ENCODE measurements at places on chromosomes 6 and 20. TPM values are rescaled to one million over a fixed set of nuclear protein-coding genes. Genes with fewer than 3 reads are reported as not detected.

GRCh38 chr20:5680192-5680591 is 70.0 kb upstream of the SHLD1 start:
- DNase-seq, result no peak

DNA sequence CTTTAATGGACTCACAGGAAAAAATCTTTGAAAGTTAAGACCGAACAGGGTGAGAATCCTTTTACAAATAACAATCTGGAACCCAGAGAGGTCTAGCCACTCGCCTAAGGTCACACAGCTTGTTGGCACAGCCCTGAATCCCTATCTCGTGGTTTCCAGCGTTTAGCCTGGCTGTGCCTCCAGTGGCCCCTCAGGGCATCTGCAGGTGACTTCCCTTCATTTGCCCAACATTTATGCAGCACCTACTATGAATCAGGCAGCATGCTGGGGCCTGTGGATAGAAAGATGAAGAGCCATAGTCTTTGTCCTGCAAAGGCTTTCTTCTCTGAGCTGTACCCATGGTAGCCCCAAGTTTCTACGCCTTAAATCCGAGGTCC is 2.6 kb upstream of the NR2E1 start:
- no peak for DNase-seq

- DNase-seq, result no peak
Observed at GRCh38 chr6:107284805-107285204, 169.5 kb upstream of the BEND3 start.

The POM121L2 gene
- total RNA-seq, result not detected

Data from CD4-positive, CD25-positive, alpha-beta regulatory T cell (primary cell).